Chondrocyte (in vitro differentiated cells): ENCODE measurements at places on chromosomes 3 and 15. TPM values are rescaled to one million over a fixed set of nuclear protein-coding genes. Genes with fewer than 3 reads are reported as not detected.

DNA sequence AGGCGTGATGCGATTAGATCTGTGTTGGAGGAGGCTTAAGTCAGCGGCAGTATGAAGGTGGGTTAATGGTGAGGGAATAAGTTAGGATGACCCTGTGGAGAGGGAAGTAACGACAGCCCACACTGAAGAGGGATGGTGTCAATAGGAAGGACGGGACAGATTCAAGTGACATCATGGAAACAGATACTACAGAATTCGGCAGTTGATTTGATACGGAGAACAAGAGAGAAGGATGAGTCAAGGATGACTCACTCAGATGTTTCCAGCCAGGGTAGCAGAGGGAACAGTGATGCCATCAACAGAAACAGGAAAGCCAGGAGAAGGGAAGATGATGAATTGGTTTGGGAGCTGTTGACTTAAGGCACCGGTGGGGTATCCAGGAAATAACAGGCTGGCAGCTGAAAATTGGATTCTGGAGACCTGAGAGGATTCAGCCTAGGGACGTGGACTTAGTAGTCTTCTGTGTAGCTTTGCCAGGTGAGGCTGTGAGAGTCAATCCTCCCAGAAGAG lies 38.0 kb downstream of the SHC4 start:
- no peak for DNase-seq

DNA sequence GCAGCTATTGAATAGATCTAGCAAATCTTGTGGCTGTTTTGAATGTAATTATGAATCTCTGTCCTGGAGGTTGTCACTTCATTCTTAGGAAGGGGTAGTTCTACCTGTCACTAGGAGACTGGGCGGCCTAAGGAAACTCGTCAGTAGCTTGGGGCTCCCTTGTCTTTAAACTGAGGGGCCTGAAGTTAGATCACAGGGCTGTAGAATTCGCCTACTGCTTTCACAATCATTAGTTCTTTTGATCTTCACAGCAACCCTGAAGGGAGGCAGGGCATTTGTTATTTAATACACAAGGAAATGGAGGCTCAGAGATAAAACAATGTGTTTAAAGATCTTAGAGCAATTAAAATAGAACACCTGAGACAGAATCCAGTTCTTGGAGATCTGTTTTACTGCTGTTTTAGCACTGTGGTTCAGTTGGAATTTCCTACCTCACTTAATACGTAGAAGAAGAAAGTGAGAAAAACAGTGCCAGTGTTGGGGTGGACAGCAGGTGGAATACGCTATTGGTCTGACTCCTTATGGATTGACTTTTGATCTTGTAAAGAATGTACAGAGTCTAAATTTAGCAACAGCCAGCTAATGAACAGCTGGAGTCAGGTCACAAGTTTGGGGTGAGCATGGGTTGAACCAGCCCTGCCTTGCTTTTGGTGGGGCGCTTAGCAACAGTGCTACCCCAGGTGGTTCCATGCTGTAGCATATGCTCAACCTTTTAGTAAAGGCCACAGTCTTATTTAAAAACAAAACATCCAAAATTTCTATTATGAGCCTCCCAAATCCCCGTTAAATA lies 71.4 kb upstream of the BHLHE40 start:
- no peak for DNase-seq

GRCh38 chr3:25831578-25831977 lies 41.7 kb downstream of the OXSM start:
- DNase-seq = no peak

DNA sequence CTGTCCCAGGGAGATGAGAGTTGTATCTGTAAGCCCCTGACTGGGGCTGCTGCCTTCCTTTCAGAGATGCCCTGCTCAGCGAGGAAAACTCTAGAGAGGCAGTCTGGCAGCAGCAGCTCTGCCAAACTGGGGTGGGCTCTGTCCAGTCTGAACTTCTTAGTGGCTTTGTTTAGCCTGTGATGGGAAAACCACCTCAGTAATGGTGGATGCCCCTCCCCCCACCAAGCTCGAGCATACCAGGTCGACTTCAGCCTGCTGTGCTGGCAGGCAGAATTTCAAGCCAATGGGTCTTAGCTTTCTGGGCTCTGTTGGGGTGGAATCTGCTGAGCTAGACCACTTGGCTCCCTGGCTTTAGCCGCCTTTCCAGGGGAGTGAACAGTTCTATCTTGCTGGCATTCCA lies 218.3 kb downstream of the TUSC7 start:
- DNase-seq = no peak

GRCh38 chr15:50261981-50262380 lies 3.5 kb downstream of the HDC start:
- DNase-seq = no peak

Gene RFTN1
- total RNA-seq = 53.3 to 54.9 TPM (median 53.4 TPM) in 3 replicates

Gene IGSF10
- 0.10 to 0.39 TPM (median 0.10 TPM) in 3 replicates for total RNA-seq

Gene IGF2BP2
- total RNA-seq = 60.8 to 68.8 TPM (median 62.1 TPM) in 3 replicates
